Stimulated activated CD8-positive, alpha-beta memory T cell treated with anti-CD3 and anti-CD28 coated beads, Interleukin-7, amount 100 ng/mL, for 1 hour (primary cell): ENCODE measurements at places on chromosomes 3 and 15.

- DNase-seq, result no peak
Observed at GRCh38 chr3:71509066-71509465, 74.5 kb downstream of the FOXP1 start.

DNA sequence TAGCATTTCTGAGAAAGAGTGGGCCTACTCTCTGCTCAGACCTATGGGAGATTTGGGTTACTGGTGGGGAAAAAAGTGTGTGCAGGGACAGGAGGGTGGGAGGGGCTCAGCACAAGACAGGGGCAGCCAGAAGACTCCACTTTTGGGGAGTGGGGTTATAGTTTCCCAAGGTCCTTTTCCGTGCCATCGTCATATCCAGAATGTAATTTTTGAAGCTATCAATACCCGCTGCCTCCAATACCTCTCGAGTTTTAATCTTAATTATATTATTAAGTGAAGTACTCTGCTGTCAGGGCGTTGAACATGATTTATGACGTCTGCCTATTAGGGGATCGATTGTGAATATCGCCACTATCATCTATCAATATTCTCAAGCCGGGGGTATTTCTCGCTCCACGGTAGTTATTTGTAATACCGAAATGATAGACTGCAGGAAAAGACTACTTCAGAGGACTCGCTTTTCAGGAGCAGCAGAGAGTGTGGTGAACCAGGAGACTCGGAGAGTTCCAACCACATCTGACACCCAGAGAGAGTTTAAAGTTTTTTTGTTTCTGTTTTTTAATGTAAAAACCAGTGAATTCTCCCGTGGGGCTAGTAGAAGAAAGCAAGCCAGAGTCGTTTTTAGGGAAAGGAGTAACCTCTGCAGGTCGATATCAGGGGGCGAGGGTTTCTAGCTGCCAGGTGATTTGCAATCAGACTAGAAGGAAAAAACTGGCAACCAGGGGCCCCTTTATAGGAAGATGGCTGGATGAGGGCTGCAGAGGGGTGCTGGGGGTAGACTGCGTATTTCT, 20.6 kb downstream of the NR2F2 start:
- DNase-seq, result no peak

GRCh38 chr15:58203537-58203936, 65.4 kb downstream of the AQP9 start:
- DNase-seq, result no peak

- no peak for DNase-seq
Observed at GRCh38 chr3:103127098-103127630, 692.3 kb downstream of the ZPLD1 start.

DNA sequence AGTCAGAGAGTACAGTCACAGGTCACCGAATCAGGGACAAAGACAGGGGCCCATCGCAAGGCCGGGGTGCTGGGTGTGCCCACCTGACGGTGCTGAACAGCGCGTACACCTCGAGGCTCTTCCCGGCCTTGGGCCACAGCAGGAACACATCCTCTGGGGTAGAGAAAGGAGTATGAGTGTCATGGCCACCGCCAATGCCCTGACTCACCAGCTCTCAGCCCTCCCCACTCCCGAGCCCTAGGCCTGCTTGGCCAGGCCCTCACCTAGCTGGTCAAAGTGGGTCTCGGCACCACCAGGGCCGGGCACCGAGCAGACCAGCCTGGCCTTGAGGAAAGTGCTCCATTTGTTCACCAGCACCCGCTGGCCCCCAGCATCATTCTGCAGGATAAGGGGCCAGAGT, 4.2 kb downstream of the SEMA3G start:
- DNase-seq, result no peak

DNA sequence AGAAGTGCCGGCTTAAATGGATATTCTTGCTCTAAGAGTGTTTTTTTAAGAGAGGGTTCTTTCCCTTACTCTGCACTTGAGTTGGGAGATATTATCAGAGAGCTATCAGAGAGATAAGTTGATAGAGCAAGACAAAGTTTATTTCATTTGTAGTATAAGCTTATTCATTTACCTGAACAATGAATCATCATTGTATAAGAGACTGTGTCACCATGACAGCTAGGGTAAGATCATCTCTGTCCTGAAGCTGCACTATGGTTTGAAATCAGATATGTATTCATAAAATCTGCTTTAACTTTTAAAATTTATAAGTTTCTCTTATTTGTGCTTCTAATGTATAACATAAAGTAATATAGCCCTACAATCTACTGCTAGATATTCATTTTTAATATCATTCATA, 128.1 kb upstream of the ARL6 start:
- no peak for DNase-seq

GRCh38 chr3:109224333-109224732, 87.8 kb downstream of the C3orf85 start:
- no peak for DNase-seq

DNA sequence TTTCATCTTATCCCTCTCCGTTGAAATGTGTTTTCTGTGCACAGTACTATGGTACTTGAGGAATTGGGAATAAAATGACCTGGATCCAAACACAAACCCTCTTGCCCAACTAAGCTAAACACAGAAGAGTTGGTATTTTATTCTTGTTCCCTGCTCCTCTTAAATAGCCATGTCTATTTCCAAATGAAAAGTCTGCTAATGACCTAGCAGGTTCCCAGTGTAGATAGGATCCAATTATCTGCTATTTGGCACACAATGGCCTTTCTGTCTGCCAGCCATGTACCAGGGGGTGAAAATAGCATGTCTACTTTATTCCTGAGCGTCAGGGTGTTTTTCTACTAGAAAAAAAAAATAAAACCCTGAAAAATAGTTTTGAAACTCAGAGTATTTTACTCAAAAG, 657.0 kb upstream of the NAALADL2 start:
- DNase-seq, result no peak

DNA sequence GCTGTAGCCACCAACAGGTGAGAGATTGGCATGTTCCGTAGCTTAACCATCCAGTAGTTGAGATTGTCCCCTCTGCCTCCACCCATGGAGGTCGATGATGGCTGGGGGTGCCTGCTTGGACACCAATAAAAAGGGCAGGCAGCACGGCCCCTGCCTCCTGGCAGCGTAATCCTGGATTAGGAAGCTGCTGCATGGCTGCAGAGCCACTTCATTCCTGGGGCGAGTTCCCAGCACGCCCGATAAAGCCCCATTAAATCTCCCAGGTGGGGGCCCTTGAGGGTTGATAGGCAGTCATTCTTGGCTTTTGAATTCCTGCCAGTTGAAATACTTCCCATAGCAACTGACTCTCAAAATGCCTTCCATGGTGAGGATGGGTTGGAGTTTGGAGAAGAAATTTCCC, 67.8 kb downstream of the PLXNA1 start:
- DNase-seq, result no peak

DNA sequence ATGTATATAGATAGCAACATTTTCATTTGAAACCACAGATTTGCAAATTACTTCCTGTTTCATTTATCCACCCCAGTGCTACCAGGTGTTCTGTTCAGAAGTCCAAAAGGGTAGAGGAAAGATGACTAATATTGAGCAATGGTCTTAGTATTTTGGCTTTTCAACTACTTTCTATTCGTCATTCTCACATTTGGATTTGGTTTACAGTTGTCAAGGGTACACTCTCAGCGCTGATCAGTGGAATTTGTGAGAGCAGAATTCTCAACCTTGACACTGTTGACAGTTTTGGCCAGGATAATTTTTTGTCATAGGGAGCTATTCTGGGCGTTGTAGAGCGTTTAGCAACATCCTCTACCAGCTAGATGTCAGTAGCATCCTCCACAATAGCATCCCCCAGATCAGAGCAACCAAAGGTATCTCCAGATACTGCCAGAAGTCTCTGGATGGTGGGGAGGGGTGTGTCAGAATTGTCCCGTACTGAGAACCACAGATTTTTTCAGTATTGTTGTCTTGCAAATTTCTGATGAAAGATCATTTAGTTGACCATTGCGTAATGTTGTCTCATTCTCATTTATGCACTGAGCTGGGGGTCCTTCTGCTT, 4.2 kb downstream of the HMCES start:
- DNase-seq, result no peak

DNA sequence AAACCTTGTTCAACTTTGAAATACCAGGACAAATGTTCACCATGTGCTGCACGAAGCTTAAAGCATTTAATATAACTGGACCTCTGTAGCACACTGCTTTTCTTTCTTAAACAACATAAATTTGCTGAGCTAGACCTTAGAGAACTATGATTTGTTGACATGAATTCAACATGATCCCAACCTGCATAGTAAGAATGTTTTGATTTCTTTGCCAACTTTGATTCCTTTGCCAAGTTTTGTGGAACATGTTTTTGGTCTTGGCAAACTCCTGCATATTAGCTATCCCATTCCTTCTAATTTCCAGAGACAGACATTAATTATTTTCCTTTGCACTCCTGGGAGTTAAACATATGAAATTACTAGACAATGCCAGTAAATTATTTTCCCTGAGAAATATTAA, 197.2 kb upstream of the RBMS3 start:
- no peak for DNase-seq

DNA sequence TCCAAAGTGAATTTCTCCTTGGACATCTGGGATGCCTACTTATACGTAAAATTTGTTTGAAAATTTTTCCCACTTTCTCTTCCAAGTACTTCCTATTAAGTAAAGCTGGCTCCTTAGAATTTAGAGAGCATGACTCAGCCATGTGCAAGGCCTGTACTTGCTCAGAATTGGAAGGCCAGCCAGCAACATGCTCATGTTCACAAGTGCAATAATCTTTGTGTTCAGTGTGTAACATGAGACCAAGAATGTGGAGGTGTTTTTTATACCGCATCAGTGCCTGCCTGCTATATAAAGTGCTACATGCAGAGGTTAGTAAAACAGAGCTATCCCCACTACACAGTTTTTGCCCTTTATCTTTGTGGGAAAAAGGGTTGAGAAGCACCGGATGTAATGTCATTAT, 151.9 kb upstream of the FEZF2 start:
- DNase-seq, result no peak

DNA sequence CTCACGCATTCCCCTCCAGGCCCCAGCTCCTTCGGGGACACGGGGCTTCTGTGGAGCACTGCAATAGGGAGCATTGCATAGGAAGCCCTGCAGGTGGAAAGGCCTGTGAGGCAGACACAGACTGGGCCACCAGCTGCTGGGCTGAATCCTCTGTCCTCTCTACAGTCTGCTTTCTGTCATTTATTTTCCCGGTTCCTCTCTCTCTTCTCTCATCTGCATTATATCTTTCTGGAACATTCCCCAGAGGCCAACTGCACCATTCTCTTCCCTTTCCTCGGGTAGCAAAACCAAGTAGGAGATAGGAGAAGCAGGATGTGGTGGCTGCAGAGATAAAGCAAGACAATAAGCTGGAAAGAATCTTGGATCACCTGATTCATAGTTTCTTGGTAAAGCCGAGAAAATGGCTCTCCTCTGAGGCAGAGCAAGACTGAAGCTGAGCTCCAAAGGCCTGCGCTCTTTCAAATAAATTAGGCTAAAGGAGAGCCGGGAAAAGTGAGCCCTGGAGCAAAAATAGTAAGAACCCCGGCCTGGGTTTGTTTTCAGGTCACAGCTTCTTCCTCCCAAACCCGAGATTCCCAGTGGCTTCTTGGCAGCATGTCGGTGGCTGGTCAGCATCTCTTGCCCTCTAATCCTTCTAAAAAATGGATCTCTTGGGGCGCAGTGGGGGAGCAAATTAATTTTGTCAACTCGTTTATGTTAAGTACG, 5.3 kb downstream of the TM4SF4 start:
- DNase-seq, result no peak

DNA sequence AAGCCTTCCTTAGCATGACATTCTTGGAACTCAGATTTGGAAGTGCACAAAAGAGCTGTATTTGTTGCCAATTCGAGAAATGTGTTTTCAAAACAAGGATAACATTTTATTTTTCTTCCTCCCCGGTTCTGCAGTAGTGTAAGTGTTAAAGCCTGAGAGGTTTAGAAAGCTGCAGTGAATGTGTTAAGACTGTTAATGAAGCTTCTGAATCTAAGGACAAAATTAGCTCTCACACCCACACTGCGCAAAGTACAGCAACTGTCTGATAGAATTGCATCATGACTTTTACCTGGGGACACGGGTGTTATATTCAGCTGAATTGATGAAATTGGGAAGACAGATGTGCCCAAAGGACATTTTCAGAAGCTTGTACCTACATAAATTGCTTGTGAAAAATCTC, 344.4 kb downstream of the CADM2 start:
- no peak for DNase-seq

- no peak for DNase-seq
Observed at GRCh38 chr15:67854358-67854757, 14.5 kb upstream of the RNU6-1 start.

- no peak for DNase-seq
Observed at GRCh38 chr3:141646760-141647561, 91.1 kb upstream of the RNF7 start.

DNA sequence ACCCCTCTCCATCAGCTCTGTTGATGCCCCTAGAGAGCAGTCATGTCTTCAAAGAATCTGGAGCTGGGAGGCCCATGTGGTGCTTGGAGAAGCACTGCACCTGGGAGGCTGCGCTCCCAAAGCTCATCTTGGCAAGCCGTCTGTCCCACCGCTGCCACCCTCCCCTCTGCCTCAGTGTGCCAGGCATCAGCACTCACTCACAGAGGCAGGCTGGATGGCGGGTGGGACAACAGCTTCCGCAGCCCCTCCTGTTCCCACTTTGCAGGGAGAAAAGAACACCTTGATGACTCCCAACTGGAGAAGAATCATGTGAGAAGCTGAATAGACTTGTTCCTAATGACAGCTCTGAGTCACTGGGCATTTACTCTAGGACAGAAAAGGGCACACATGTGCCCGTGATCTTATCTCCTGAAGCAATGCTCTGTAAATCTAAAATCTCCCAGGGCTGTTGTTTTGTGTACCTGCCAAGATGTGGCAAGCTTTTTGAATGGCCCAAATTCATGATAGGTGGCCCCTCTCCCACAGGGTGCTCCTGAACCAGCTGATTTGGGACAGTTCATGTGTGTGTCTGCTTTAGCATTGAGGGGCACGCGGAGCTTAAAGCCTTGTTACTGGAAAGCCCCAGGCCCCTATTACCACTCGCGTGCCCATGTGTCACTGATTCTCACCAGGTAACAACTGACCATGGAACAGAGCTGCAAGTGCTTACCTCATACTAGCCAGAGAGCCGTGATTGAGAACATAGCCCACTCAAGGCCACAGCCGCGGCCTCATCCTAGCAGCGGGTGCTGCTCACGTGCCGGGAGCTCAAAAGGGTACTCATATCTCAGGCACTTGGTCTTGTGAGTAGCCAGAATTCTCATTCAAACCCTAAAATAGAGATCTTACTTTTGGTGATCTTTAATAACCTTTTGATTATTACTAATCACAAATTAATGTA, 104.4 kb downstream of the DNAJB8 start:
- no peak for DNase-seq

DNA sequence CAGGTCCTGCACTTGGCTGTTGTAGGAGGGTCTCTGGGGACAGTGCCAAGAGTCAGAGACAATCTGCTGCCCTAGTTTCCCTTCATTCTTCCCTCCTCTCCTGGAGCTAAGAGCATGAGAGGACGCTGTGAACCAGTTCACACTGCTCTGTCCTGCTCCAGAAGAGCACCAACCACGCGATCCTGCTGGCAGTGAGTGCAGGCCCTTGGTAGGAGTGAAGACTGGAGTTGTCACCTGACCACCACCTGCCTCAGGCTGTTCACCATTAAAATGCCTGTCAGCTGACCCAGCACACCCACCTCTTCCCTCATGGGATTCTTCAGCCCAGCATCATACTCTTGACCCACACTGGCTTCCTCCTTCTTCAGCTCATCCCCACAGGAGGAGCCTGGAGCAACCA, 2.9 kb downstream of the TM6SF1 start:
- no peak for DNase-seq
